ENCODE measurements at places on chromosomes 6 and 20.

GRCh38 chr6:101086473-101086872, 205.3 kb upstream of the ASCC3 start:
- no peak for DNase-seq

GRCh38 chr6:169866140-169866534, 114.7 kb downstream of the ERMARD start:
- DNase-seq, result no peak

DNA sequence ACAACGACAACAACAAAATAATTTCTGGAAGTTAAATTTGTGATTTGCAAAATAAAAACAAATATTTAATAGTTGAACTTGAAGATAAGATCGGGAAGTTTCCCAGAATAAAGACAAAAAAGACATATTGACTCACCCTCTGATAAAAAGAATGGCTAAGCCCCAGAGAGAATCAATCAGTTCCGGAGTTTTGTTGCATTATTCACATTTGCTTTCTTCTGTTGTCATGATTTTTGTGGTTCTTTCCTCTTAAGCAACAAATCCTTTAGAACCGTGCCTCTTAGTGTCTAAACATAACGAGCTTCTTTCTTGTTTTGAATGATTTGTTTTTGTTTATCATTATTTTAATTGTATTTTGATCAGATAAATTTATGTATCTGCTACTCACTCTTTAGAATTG, 337.7 kb upstream of the PRND start:
- DNase-seq, result no peak

DNA sequence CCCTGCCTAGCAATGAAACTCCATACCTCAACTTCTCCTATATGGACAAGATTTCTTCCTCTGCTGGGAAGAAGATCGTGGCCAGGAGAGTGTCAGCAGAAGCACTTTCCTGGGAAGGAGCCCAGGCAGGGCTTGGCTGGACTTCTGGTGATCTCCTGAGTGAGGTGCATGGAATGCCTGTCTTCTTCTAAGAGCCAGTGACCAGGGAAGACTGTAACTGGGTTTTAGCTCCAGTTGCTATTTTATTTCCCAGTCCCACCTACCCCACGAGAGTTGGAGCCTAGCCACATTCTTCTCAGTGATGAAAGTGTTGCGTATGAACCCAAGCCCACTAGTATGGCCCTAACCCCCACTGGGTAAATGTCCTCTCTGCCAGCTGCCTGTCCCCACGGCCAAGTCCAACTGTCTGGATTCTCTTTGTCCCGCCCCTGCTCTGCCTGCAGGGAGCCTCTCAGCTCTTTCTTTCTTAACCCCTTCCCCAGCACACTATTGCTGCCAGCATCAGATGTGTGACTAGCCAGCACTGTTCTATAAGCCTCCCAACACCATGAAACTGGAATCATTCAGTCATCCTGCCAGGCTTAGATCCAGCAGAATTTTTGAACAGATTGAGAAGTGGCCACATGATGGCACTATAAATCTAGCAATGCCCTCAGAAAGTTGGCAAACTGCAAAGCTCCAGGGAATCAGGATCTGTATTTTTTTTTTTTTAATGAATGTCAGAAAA, 69.8 kb upstream of the FAM184A start:
- no peak for DNase-seq

- DNase-seq, result peak; percentile 39
These were observed 7.3 kb downstream of the DNTTIP1 start for GRCh38 chr20:45798935-45799642.

DNA sequence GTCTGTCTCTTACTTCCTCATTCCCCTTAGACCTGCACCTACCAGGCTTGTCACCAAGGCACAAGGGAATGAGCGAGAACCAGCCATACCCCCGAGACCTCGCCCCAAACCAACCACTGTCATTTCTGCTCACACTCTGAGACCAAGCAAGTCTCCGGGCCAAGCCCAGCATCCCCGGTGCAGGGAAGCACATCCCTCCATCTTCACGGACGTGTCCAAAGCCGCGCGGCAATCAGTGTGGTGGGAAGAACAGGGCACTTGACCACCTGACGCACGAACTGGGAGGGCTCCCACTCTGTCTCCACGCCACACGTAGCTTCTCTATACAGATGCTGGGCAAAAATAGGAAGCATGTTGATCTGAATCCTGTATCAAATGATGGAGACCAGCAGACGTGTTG, 28.4 kb upstream of the THBS2 start:
- DNase-seq, result no peak

DNA sequence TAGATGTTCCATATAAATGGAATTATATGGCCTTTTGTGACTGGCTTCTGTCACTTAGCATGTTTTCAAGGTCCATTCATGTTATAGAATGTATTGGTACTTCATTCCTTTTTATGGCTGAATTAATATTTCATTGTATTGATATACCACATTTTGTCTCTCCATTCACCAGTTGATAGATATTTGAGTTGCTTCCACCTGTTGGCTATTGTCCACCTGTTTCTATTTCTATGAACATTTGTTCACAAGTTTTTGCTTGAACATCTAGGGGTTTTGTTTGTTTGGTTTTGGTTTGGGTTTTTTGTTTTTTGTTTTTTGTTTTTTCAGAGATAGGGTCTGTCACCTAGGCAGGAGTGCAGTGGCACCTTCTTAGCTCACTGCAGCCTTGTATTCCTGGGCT, 23.2 kb downstream of the WFDC3 start:
- no peak for DNase-seq

DNA sequence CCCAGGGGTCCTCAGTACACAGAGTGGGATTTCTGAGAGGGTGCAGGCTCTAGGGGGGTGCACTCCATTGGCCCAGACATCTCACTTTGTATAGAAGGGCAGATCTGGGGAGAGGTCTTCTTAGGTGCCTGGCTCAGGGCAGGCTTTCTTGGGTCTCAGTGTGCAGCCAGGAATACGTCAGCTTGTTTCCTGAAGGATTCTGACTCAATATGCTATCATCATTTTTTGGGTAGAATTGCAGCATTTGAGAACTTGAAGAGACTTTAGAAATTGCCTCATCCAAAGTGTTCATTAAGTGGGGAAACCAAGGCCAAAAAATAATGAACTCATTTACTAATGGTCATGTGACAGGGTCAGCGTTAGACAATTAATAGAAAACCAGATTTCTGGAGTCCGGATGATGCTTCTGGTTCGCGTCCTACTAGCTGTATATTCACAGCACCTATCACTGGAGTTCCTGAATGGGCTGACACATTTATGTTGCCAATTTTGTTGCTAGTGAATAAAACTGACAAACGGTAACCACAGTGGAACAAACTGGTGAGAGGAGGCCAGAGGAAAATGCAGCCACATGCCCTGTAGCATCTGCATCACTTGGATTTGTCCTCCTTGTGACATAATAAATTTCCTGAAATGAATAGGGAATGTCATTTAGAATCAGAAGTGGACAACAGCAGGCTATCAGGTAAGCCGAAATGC, 238.9 kb downstream of the TBC1D7 start:
- no peak for DNase-seq

DNA sequence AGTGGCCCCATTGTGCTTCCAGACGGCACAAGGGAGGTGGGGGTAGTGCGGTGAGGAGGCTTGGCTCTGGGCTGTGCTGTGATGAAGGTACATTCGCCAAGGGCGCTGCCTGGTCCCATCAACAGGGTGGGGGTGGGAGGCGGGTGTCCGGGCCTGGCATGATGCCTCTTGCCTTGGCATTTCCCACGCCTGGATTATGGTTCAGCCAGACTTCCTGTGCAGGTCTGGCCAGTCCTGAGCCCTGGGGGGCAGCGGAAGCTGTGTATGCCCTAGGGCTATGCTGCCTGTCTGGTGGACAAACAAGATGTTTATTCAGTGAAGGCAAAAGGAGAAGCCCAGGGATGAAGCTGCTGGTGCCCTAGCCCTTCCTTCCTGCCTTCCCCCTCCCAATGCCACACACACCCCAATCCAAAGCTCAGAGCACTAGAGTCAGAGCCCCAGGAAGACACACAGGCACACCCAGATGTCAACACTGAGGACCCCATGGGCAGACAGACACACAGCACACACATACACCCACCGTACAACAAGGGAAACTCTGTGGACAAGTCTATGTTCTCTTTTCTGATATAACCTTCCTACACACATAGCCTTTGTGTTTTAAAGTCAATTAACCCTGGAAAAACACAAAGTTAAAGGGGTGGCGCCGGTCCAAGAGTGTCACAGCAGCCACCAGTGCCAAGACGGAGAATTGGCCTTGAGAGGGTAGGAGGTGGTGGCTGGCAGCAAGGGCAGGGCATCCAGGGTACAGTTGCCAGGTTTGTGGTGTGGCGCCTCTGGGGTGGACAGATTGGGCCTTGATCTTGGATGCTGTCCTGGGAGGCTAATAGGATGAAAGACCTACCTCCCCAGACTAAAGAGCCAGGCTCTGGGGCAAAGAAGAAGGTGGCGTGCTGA, 54.7 kb upstream of the SAYSD1 start:
- no peak for DNase-seq

- DNase-seq, result no peak
These were observed 366.4 kb downstream of the BTBD9 start for GRCh38 chr6:38273325-38273724.

- DNase-seq, result no peak
These were observed 6.4 kb downstream of the ZUP1 start for GRCh38 chr6:116662202-116662601.

GRCh38 chr20:17735206-17735804, 35.5 kb downstream of the BANF2 start:
- DNase-seq, result no peak

DNA sequence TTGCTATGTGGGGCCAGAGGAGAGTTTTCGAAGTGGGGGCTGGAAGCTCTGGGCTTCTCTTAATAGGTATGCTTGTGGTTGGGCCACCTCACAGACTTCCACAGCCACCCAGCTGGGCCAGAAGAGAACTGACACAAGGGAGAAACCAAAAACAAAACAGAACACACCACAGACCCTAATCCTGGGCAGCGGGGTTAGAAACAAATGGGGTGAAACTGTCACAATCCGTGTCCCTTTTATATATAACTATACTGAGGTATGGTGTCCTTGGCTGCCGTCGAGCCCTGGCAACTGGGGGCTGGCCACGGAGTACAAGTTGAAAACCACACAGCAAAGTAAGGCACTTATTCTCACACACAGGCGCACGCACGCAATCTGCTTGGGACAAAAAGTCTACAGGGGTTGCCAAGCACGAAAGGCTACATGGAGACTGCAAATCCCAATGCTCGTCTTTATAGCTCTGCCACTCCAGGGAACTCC, 78.3 kb downstream of the TRAM2 start:
- no peak for DNase-seq

DNA sequence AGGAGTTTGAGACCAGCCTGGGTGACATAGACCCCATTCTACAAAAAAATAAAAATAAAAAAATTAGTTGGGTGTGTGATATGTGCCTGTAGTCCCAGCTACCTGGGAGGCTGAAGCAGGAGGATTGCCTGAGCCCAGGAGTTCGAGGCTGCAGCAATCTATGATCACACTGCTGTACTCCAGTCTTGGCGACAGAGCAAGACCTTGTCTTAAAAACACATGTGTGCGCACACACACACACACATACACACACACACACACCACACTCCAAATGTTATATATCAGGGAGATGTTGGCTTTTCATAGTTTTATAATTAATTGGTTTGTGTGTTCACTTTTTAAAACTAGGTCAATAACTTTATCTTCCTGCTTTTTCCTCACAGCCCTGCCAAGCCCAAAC, 110.5 kb downstream of the RTN4IP1 start:
- no peak for DNase-seq

DNA sequence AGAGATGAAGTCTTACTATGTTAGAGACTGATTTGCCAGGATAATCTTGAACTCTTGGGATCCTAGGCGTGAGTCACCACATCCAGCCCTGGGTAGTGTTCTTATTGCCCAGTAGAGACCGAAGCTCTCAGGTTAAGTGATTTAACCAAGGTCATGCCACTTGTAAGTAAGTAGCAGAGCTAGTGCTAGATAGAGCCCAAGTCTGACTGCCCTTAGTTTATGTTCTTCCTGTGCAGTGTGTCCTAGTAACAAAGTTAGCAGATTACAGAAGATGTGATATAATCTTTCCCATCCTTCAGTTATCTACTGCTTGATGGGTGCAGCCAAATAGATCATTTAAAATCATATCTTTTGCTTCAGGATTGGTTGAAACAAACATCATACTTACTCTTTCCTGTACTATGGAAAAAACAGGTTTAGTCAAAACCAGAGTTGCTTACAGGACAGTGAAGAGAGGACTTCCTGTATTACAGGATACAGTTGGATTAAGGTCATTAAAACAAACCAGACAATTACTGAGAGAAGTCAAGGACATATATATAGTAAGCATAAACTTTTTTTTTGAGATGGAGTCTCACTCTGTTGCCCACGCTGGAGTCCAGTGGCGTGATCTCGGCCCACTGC, 9.5 kb upstream of the PABPC1L start:
- no peak for DNase-seq
